ENCODE measurements at places on chromosomes 3 and 15. TPM values are rescaled to one million over a fixed set of nuclear protein-coding genes. Genes with fewer than 3 reads are reported as not detected.
A peak's percentile ranks its signal among the peaks of the same experiment; 100 is the strongest.

SPTSSB gene
- total RNA-seq, result 28.8 TPM

GRCh38 chr15:70525551-70525950, 237.8 kb downstream of the UACA start:
- peak; percentile 18 for DNase-seq
- H3K27ac ChIP-seq, result no peak overlapping the region
- no peaks in the 10 kb centered on the region for H3K36me3 ChIP-seq
- peaks cover 32% of the 10 kb centered on the region for H3K4me1 ChIP-seq
- H3K4me3 ChIP-seq, result no peak overlapping the region

- peak overlapping the region; percentile 85 for H3K4me3 ChIP-seq
- H3K27me3 ChIP-seq, result peaks cover 3% of the 10 kb centered on the region
- H3K36me3 ChIP-seq, result no peaks in the 10 kb centered on the region
- no peak for DNase-seq
These were observed 1.1 kb upstream of the PYGO1 start for GRCh38 chr15:55589287-55589686.

DNA sequence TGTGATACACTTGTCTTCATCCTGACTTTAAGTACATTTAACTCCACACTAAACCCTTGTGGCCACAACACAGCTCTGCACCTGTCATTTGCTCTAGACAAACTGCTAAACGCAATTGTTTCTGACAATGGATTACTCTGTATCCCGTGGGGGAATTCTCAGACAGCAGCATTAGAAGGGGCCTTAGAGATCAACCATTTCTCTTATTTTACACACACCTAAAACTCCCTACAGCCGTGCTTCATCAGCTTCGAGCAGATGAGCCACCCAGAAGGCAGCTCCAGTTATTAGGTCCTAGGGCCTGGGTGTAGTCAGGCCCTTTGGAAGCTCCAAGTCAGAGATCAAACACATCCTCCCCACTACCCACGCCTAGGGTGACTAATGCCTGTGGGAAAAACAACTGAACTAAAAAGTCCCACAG, 1.3 kb upstream of the IL12A start:
- peak overlapping the region; percentile 72 for H3K4me3 ChIP-seq
- DNase-seq, result no peak
- no peaks in the 10 kb centered on the region for H3K36me3 ChIP-seq
- H3K4me1 ChIP-seq, result peaks cover 5% of the 10 kb centered on the region
- peaks cover 21% of the 10 kb centered on the region for H3K27me3 ChIP-seq
- no peak overlapping the region for H3K27ac ChIP-seq

- DNase-seq, result no peak
- H3K4me3 ChIP-seq, result no peak overlapping the region
These were observed 25.4 kb upstream of the LIMD1 start for GRCh38 chr3:45568848-45569762.

GRCh38 chr3:190616637-190617036, 102.8 kb downstream of the IL1RAP start:
- no peaks in the 10 kb centered on the region for H3K36me3 ChIP-seq
- no peaks in the 10 kb centered on the region for H3K27me3 ChIP-seq
- no peak for DNase-seq
- peak overlapping the region; percentile 56 for H3K27ac ChIP-seq

- DNase-seq, result no peak
- no peaks in the 10 kb centered on the region for H3K36me3 ChIP-seq
- no peak overlapping the region for H3K4me3 ChIP-seq
These were observed 41.7 kb upstream of the SPSB4 start for GRCh38 chr3:141009496-141009895.
